ENCODE measurements at places on chromosomes 2 and 18.

DNA sequence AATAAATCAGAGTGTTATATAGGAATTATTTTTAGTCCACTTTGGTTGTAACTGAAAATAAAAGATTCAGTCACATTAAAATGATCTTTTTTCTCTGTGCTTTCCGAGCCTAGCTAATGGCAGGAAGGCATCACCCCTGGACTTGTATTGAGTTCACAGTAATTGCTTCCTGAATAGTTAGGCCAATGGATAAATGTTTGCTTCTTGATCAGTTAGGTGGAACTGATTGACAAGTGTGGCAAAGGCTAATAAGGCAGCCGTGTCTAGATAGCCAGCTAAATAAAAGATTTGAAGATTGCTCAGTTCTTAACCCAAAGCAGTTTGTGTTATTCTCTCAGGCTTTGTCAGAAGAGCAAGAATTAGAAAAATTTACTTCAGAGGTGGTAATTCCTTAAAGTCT lies 20.8 kb downstream of the FAM171B start:
- no peak for DNase-seq

- peak; percentile 74 for DNase-seq
These were observed 16.3 kb downstream of the SLC3A1 start for GRCh38 chr2:44291281-44292248.

DNA sequence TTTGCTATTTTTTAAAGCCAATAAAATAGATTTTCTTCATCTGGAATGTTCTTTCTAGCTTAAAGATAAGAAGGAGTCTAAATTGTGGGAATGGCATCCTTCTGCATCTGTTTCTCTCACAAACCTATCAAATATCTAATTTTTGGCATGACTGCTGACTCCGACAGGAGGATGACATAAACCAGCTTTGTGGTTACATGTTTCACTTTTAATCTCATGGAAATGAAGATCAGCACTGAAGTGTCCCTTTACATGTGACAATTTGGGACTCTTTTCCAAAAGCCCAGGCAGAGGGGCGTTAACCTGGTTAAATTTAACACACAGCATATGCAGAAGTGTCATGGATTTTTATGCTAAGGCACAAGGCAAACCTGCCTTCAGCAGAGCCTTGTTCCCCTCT lies 694.7 kb downstream of the ARHGAP15 start:
- no peak for DNase-seq

DNA sequence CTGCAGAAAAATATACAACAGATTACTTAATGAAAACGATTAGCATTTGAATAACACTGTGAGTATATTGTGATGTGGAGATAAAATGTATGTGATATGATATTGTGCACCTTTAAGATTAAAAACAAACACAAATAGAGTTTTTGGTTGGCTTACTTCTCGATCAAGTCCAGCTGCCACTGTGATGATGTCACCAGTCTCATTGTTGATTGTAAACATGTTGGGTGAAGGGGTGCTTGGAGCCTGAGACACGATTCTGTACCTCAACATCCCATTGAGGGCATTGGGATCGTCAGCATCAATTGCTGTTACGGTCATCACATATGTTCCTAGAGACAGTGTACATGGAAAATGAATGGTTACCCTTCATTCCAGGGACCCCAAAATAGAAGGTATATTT lies 174.1 kb downstream of the CDH2 start:
- no peak for DNase-seq

GRCh38 chr2:155404433-155405002 lies 706.0 kb downstream of the KCNJ3 start:
- DNase-seq = no peak

- DNase-seq = no peak
These were observed 8.0 kb downstream of the SP100 start for GRCh38 chr2:230423851-230424458.

DNA sequence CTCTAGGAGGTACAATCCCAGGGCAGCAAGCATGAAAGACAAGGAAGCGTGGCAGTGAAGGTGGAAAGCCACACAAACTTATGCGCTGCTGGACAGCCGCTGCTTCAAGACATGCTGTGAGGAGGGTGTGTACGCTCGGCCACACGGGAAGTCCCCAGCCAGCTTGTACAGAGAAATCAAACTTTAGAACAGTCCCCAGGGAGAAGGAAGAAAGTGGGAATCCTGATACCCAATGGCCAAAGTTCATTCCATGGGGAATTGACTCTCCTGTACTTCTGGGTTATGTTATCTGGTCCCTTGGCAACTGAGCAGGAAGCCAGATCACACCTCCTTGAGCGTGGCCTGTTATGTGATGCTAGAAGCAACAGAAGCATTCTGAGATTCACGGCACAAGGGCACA lies 86.1 kb upstream of the BOD1L2 start:
- DNase-seq = no peak

GRCh38 chr2:220029013-220029412 lies 401.6 kb downstream of the SLC4A3 start:
- DNase-seq = no peak

DNA sequence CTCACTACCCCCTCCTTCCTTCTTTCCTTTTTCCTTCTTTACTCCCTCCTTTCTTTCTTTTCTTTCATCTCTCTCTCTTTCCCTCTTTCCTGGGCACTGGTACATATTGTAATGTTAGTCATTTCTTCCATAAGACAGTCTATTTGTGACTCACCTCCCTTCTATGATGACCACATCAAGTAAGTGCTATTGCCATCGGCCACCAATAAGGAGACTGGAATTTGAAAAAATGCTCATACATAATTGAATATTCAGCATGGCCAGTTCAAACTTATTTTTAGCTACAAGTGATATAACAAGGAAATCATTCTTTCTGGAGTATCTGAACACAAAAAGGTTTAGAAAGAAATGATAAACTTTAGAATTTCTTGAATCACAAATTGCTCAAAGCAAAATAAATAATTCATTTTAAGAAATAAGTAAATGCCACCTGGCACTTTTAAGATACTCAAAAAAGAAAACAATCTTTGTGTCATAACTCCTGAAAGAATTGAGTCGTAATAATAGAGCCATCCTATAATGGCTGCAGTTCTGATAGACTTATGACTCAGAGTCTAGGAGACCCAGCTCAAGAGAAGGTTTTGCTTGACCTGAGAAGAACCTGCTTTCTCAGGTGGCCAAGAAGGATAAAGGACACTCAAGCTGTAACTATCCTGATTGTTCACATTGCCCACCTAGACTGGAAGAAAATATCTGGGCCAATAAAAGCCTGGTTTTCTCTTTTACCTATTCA lies 51.6 kb upstream of the CCBE1 start:
- peak; percentile 29 for DNase-seq

DNA sequence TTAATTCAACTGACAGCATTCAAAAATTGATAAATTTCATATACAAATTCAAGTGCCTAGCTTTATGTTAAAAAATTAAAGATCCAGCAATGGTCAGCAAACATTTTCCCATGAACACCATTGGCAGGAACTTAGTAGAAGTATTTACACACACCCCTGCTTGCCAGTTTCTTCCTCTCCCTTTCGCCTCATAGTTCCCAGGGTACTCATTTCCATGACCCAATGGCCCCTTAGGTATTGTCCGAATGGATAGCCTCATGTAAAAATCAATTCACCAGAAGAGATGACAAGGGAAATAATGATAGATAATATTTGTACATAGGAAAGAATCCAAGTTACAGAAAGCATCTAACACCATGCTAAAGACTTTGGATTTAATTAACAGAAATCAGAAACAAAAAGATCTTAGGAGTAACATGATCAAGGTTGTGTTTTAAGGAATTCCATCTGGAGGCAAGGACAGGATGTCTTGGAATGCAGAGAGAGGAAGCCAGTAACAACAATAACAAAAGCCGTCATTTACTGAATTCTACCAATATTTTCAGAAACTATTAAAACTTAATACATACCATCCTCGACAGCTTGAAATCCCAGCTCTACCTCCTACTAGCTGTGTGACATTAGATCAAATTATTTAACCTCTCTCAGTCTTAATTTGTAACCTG lies 423.0 kb downstream of the IRS1 start:
- no peak for DNase-seq

DNA sequence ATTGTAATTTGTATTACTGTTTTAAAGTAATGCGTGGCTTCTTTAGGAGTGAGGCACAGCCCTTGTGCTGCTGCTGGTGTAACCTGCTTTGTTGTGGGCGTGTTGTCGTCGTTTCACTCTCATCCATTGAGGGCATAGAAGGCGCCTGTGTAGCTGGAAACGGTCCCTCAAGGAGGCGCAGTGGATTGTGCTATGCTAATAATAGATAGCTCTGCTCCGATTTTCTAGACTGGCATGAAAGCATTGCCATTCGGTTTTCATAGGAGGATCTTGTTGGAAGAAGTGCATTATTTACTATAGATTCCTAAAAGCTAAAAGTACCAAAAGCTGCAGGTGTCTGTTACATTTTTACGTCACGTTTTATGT lies 17.9 kb downstream of the RAB12 start:
- DNase-seq = no peak

DNA sequence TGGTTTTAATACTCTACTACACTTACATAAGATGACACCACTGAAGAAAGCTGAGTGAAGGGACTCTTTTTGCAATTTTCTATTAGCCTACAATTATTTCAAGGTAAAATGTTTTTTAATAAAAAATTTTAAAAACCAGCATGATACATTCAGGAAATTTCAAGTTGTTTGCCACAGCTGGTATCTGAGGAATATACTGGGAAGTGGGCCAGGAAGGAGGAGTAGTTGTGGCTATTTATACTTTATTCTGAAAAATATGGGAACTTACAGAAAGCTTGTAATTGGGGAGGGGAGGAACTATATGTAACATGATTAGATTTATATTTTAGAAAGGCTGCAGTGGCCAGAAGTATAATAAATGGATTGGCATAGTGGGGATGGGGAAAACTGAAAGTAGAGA lies 40.8 kb downstream of the WDR35 start:
- no peak for DNase-seq

- DNase-seq = no peak
These were observed 100.3 kb upstream of the TFPI start for GRCh38 chr2:187654535-187654934.

DNA sequence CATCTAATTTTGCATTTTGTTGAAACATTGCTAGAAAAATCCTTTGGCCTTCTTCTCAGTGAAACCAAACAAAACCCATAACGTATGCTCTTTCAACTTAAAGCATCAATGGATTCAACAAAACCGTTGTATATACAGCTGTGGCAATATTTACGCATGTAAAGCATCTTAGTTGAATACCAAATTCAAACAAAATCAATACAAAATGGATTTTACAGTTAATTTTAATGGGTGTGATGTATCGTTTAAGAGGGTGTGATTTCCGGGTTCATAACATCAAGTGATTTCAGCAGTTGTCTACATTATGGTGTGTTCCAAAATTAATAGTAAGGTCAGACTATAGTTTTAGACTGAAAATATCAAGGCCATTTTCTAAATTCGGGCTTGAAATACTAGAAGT lies 198.2 kb downstream of the TGIF1 start:
- no peak for DNase-seq

DNA sequence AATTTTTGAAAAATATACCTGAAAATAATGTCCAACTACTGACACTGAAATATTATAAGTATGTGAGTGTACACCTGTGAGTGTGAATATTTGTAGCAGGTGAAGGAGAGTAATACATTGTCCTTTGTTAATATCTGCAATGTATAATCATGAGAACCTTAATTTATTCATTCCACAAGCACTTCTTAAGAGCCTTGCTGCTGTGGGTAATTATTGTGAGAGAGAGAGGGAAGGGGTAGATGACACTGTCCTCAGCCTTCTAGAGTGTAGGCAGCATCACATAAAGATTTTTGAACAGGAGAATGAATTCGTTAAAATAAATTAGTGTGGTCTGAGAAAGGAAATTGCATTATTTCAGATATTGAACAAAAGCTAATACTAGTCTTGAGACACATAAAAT lies 157.2 kb downstream of the MAP2 start:
- DNase-seq = no peak

DNA sequence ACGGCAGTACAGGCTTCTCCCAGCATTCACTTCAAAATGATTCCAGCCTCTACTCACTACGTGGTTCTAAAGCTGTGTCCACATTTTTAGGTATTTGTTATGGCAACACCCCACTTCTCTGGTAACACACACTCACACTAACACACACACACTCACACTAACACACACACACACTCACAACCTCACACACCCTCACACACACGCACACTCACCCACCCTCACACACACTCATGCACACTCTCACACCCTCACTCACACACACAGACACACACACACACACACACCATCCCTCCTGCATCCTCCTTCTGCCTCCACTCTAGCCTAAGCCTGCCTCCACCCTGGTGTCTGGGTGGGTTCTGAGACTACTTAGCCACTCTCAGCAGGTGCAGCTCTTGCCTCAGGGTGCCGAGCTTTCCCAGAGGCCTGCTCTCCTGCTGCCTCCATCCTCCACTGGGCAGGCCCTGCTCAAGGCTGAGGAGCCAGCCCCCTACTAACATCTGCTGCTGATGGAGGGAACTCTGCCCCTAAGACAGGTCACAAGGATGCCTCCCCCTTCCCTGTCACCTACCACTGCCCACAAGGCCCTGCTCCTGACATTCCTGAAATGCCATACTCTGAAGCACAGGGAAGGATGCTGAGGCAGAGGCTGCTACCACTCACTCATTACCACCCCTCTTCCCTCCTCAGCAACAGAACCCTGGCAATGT lies 63.9 kb downstream of the NCAPH start:
- no peak for DNase-seq

DNA sequence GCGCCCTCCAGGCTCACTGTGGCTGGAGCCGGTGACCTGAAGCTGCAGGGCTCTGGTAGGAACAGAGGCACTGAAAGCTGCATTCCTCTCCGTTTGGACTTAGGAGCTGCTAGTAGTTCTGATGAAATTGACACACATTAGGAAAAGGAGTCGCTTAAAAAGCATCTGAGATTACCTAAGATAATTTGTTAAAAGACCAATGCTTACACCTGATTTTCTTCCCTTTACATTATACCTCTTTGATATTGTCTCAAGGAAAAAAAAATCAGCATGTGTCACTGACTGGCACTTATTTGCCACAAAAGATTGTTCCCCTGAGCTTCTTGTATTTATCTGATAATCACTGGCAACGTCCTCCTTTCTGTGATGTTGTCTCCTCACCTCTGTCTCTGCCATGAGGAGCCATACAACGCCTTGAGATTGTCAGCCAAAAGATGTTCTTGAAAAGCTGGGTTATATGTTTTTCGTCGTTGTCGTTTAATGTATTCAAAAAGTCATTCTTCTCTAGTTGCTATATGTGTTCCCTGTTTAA lies 618 bp upstream of the CHN1 start:
- no peak for DNase-seq

DNA sequence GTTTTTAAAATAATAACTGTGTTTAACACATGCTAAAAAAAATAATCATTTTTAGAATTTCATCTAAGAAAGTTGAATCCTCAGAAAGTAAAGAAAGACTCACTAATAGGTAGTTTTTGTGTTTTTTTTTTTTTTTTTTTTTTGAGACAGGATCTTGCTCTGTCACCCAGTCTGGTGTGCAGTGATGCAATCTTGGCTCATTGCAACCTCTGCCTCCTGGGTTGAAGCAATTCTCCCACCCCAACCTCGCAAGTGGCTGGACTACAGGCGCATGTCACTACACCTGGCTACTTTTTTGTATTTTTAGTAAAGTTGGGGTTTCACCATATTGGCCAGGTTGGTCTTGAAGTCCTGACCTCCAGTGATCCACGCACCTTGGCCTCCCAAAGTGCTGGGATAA lies 7.1 kb downstream of the CKAP2L start:
- DNase-seq = no peak

Data from HTR-8/SVneo (cell line).